Common myeloid progenitor, CD34-positive (primary cell): ENCODE measurements at places on chromosomes 12 and 14.

GRCh38 chr12:643475-644302 is 19.6 kb downstream of the NINJ2 start:
- DNase-seq, result peak; percentile 60

GRCh38 chr12:124720004-124720680 is 143.5 kb downstream of the SCARB1 start:
- no peak for DNase-seq

DNA sequence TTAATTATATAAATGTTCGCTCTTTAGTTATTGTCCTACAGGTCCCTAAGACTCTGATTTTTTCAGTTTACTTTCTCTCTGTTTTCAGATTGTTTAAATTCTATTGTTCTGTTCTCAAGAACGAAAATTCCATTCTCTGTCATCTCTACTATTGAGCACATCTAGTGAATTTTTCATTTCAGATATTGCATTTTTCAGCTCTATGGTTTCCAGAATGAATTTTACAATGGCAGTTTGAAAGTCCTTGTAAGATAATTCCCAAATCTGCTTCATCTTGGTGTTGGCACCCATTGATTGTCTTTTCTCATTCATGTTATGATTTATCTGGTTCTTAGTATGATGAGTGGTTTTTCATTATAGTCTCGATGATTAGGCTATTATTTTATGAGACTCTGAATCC is 519.6 kb upstream of the LRFN5 start:
- DNase-seq, result no peak

- peak; percentile 51 for DNase-seq
Observed at GRCh38 chr12:132451172-132451835, 38.6 kb upstream of the FBRSL1 start.

GRCh38 chr14:21317398-21317797 is 37.5 kb downstream of the RPGRIP1 start:
- peak; percentile 80 for DNase-seq

DNA sequence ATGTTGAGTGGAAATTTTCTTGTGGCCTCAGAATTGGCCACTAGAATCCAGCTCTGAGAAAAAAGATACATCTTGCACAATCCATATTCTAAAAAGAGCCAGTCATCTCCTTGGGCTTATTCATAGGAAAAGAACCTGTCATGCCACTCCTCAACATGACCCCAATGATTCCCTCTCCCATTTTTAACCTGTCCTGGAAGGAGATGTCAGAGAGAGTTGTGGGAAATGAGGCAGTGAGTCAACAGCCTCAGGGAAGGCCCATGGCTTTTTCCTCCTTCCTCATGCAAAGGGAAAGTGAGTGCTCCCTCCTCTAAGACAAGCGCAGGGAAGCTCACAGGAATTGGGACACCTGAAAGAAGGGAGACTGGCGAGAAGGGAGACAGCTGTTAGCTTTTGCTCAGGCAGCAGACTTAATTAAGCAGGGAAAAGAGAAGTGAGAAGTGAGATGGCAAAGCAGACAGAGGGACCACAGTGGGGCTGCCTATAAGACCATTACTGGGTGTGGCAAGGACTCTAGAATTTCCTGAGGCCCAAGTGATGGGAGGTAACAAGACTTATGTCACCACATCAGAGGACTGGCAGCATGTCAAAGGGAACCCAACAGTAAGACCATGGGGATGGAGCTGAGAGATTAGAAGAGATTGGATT is 10.2 kb upstream of the DHRS7 start:
- DNase-seq, result no peak

DNA sequence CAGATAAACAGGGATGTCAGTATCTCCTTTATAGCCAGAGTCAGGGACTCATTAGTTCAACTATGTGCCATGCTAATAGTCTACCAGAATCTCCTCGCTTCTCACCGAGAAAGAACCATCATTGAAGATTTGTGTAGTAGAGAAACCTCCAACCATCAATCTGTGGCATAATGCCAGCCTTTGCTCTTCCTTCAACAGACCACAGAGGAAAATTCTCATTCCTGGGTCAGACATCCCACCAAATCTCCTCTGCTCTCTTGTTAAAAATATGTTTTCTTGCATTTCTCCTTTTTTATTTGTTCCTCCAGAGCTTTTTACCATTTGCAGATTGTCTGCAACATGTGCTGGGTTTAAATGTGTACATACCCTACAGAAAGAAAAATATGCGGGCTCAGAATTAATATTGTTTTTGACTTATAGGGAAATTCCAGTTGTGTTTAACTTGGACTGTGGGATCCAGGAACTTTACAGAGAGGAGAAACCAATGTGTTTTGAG is 64.9 kb downstream of the LLPH start:
- peak; percentile 19 for DNase-seq

- no peak for DNase-seq
Observed at GRCh38 chr14:41950428-41951151, 343.9 kb downstream of the LRFN5 start.

GRCh38 chr12:13242936-13243335 is 46.4 kb downstream of the EMP1 start:
- DNase-seq, result no peak

DNA sequence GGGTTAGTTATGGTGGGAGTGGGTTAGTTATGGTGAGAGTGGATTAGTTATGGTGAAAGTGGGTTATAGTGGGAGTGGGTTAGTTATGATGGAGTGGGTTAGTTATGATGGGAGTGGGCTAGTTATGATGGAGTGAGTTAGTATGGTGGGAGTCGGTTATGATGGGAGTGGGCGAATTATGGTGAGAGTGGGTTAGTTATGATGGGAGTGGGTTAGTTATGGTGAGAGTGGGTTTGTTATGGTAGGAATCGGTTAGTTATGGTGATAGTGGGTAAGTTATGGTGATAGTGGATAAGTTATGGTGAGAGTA is 22.1 kb upstream of the SFSWAP start:
- no peak for DNase-seq

- DNase-seq, result no peak
Observed at GRCh38 chr12:122872815-122873361, 23.0 kb downstream of the VPS37B start.

DNA sequence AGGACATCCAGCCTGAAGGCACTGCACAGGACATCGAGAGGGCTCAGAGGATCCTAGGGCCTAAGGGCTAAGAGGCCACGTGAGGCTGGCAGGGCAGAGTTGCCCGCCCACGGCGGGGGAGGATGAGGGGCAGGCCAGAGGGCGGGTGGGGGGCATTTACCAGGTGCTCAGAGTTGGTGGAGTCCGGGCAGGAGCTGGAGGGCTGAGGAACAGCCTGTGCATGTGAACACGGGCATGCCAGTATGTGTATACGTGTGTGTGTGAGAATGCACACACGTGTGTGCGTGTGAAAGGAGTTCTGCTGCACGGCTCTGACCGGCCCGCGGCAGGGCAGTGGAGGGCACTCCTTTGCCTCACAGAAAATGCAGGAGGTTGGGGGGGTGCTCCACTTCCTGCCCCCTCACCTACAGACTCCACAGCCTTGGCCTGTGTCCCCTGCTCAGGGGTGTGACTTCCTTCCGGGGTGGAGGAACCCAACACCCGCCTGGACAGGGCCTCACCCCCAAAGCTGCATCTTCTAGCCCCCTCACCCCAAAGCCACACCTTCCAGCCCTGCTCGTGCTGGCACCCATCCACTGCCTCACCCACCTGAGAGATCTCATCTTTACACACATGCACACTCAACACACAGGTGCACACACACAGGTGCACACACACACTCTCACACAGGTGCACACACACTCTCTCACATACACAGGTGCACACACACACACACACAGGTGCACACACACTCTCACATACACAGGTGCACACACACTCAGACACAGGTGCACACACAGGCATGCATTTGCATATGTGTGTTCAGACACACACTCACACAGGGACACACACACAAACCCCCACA is 11.8 kb upstream of the GPR132 start:
- DNase-seq, result no peak

DNA sequence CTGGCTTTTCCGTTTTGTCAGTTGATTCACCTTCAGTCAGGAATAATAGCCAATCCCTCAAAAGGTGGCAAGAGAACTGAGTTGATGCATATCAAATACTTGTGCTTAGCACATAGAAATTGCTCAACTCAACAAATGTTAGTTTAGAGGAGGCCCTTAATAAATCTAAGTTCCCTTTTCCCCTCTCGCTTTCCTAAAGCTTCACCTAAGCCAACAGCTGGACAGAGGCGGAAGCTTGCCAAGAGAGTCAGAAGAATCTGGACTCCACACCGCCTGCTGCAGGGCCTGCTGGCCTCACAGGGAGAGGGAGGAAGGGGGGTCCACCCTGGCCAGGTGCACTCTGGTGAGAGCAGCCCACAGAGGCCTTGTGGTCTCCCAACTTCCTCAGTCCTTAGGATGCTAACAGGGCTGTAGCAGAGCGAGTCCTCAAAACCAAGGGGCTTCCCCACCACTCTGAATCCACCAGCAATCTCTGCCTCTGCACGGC is 213.1 kb downstream of the CHST11 start:
- peak; percentile 85 for DNase-seq

DNA sequence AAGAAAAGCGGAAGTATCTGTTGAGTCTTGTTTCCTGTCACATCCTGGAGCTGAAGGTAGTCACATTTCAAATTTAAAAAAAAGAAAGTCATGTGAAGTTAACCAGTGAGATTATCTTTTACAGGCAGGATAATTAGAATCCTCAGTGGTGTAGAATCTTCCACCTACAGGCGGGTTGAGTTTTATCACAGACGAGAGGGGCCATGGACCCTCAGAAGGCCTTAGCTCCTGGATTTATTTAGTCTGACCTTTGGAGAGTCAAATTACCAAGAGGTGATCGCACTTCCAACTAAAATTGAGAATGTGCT is 13.0 kb upstream of the GNG2 start:
- DNase-seq, result no peak

- no peak for DNase-seq
Observed at GRCh38 chr12:14431975-14432374, 66.5 kb downstream of the ATF7IP start.

DNA sequence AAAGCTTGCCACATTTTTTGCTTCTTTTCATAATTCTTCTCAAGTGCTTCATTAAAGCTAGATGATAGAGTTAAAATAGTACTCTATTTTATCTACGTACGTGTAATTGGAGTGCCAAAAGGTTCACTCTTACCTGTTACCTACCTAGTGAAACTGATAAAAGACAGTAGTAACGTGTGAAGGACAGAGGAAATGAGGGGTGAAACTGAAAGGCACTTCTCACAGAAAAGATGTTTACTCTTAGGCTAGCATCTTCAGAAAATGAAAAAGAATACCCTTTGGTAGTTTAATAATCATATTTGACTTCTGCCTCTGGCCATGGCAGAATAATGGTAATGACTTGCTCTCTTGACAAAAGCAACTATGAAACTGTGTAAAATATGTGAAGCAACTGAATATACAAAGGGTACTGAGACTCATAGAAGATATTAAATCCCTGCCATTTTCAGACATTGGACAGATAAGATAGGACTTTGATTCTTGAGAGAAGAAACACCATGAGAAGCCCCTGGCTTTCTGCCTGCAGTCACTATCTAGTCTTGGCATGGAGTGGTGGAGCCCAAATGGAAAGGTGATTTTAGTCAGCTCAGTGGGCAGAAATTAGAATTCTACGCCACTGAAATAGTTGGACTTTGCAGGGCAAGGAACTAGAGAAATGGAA is 6.3 kb upstream of the EVL start:
- no peak for DNase-seq

- no peak for DNase-seq
Observed at GRCh38 chr14:103671911-103672310, 42.9 kb downstream of the KLC1 start.

GRCh38 chr12:89470741-89471509 is 53.7 kb downstream of the GALNT4 start:
- peak; percentile 80 for DNase-seq

- DNase-seq, result no peak
Observed at GRCh38 chr12:47820631-47821345, 1.1 kb upstream of the HDAC7 start.

GRCh38 chr12:51246254-51246853 is 7.7 kb downstream of the DAZAP2 start:
- DNase-seq, result peak; percentile 80

- DNase-seq, result no peak
Observed at GRCh38 chr14:38039496-38039895, 168.2 kb upstream of the SSTR1 start.

DNA sequence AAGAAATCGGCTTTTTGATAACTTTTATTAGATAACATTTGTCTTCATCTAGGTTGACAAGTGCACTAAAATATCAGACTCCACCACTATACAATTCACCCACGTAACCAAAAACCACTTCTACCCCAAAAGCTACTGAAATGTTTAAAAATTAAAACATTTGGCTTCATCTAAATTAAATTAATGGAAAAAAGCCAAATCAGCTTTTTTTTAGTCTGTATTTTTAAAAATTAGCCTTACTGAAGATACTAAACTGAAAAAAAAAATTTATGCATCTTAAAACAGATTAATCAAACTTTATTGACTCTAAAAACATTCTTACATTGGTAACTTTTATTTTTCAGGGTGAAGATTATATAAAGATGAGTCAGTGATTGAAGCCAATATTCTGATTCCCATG is 30.0 kb downstream of the CREBL2 start:
- no peak for DNase-seq

GRCh38 chr12:92759634-92760268 is 57.0 kb downstream of the PLEKHG7 start:
- no peak for DNase-seq

DNA sequence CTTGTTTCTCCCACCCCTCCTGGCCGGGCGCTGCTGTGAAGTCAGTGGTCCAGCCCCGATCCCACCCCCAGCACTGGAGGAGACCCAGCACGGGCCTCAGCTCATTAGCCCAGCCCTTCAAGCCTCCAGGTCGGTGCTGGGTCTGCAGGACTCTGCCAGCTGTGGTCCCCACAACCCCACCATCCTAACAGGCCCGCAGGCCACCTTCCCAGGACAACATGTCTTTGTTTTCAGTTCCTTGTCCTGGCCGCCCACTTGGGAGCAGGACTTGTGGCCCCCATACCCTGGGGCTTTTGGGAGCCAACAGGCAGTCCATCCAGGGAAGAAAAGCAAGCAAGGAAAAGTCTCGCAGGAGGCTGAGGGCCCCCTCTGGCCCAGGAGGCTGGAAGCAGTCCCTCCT is 60.0 kb downstream of the HRK start:
- no peak for DNase-seq
